ENCODE measurements at places on chromosomes 2 and 18.

- no peak for DNase-seq
Observed at GRCh38 chr18:23178661-23179081, 43.4 kb downstream of the CABLES1 start.

- no peak for DNase-seq
Observed at GRCh38 chr2:46169467-46169866, 127.7 kb upstream of the EPAS1 start.

DNA sequence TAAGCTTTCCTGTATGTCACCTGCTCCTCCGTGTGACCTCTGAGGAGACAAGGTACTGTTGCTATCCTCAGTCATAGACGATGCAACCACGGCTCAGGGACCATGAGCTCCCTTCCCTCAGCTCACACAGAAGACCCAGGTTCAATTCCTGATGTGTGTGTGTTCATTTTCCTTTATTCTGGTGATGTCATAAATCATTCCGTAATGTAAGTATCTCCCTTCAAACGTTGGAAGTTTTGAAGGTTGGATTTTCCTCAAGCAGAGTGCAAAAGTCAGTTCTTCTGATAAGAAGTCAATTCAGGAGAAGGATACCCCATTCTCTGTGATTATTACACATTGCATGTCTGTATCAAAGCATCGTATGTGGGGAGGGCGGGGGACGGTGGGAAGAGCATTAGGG, 118.9 kb upstream of the FAM136A start:
- DNase-seq = no peak

GRCh38 chr2:143939626-143940330, 580.1 kb downstream of the ZEB2 start:
- DNase-seq = peak; percentile 73

DNA sequence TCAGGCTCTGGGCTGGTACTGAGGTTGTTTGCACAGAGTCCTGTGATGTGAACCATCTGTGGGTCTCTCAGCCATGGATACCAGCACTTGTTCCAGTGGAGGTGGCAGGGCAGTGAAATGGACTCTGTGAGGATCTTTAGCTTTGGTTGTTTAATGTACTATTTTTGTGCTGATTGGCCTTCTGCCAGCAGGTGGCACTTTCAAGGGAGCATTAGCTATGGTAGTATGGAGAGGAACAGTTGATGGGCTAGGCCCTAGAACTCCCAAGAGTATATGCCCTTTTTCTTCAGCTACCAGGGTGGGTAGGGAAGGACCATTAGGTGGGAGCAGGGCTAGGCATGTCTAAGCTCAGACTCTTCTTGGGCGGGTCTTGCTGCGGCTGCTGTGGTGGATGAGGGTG, 257.0 kb upstream of the GYPC start:
- no peak for DNase-seq

DNA sequence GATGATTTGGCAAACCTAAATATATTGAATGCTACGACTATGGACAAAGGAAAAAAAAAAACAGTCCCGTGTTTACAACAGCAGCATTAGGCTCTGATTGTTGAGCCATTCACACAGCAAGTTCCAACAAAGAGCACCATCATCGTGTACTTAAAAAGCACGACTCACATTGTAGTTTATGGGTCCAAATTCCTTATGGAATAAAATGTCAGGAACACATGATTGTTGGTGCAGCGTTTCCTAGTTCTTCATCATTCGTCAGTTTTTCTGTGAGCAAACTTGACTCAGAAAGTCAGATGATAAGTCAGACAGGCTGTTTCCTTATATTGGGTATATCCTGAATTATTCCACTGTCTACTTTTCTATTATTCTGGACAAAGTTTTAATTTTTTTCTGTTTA, 10.0 kb upstream of the KIDINS220 start:
- DNase-seq = peak; percentile 54

DNA sequence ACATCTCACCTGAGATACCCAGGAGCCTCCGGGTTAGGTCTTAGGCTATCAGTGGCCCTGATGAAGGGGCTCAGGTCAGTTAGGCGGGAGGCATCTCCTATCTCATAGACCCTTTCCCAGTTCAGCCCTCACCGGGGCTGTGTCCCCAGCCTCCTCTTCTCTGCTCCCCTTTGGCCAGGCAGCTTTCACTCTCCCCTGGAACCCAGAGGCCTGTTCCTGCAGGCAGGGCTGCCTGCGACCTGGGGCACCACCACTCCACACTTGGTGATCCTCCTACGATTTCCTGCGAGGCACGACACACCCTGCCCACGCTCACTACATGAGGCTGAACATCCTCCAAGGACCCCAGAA, 51.2 kb downstream of the SFXN5 start:
- no peak for DNase-seq

DNA sequence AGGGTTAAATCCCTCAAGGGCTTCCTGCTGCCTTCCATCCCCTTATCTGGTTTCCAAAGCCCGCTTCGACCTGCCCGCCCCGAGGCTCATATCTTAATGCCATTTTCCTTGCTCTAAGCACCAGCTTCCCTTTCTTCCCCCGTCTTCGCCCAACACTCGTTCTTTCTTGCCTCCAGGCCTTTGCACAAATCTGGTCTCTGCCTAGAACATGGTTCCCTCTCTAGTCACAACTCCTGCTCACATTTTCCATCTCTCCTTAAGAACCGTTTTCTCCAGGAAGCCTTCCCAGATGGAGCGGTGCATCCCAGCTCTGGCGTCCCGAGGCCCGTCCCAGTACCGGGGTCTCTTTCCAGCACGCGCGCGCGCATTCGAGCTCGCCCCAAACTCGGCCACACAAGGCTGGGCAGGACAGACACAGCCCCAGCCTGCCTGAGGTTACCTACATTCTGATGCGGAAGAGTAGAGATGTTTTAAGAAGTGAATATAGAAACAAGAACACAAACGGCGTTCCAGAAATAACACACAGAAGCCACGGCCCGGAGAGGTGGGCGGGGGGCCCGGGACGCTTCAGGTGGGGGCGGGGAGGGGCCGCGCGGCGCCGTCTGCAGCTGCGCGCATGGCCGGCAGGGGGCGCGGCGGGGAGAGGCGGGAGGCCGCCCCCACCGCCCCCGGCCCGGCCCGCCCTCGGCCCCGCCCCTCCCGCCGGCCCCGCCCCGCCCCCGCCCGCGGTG, at the start of gene DGKD:
DGKD (plus strand) TSS at position 726 of the 731 bp plus-strand sequence. CDS start 25 bp downstream, outside the sequence.
- peak; percentile 56 for DNase-seq

- no peak for DNase-seq
Observed at GRCh38 chr2:212908031-212908430, 243.4 kb downstream of the IKZF2 start.

- no peak for DNase-seq
Observed at GRCh38 chr2:144500563-144500962, 19.4 kb downstream of the ZEB2 start.

- no peak for DNase-seq
Observed at GRCh38 chr2:239883326-239884050, 141.7 kb downstream of the NDUFA10 start.

- no peak for DNase-seq
Observed at GRCh38 chr2:182241936-182242335, 184.9 kb downstream of the PDE1A start.

- peak; percentile 44 for DNase-seq
Observed at GRCh38 chr18:54181856-54182602, 42.4 kb downstream of the MBD2 start.

- DNase-seq = no peak
Observed at GRCh38 chr18:26723981-26724380, 141.5 kb downstream of the AQP4 start.

- peak; percentile 10 for DNase-seq
Observed at GRCh38 chr2:196798980-196799379, 503 bp downstream of the GTF3C3 start.

DNA sequence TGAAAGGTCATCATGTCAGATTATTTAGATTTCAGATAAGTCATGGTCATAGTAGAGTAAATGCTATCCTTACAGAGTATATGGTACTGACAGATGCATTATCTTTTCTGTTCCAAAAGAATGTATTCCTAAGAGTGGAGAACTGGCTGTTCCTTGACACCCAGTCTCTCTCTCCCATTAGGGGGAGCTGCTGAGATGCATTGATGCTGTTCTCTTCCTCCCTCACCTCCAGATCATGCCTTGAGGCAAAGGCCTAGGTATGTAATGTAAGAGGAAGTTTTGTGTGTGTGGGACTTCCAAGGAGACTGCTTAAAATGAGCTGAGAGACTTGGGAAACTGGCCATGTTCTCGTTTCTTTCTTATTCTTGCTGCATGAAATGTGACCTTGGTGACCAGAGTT, 979.5 kb upstream of the CELF4 start:
- no peak for DNase-seq

- DNase-seq = no peak
Observed at GRCh38 chr2:143588746-143589145, 459.5 kb downstream of the ARHGAP15 start.

DNA sequence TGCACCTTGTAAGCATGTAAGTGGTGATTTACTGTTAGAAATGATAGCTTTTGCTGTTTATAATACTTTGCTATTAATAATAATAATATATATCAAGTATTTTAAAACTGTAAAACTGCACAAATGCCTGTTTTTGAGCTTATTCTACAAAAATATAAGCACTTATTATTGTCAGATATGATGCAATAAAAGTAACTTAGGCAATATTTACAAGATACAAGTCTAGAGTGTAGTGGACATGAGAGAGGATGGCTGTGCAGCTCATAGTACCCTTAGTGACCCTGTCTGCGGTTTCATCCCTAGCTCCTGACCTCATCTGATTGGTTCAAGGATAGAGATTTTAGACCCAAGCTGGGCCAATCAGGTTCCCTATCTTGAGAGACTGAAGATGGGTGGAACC, 178.4 kb downstream of the MTX2 start:
- DNase-seq = no peak

DNA sequence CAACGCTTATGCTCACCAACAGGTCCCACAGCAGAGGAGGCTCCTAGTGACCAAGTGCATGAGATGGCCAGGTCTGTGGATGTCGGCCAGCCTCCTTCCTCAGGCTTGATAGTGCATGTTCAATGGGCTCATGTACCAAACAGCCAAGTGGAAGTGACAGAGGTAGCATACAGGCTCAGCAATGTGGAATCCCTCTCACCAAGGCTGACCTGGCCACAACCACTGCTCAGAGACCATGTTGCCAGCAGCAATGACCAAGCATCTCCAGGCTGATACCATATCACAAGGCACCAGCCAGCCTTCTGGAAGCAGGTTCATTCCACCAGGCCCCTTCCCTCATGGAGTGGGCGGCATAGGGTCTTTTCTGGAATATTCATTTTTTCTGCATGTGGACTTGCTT, 61.5 kb downstream of the REEP1 start:
- DNase-seq = no peak

DNA sequence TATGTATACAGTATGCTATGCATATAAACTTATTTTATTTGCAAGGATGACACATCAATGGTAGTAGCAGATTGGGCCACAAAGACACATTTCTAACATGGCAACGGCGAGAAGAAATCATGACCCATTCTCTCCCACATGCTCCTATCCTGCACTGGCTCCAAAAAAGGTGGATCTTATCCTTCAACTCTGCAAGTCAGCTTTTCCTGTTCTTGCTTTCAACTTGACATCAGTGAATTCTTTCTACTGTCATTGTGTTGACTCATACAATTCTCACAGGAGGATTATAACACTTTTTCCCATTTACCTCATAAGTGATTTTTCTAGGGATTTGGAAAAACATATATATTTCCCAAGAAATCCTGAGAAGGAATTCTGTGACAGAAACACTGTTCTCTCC, 53.1 kb downstream of the ACVR1 start:
- DNase-seq = peak; percentile 73

DNA sequence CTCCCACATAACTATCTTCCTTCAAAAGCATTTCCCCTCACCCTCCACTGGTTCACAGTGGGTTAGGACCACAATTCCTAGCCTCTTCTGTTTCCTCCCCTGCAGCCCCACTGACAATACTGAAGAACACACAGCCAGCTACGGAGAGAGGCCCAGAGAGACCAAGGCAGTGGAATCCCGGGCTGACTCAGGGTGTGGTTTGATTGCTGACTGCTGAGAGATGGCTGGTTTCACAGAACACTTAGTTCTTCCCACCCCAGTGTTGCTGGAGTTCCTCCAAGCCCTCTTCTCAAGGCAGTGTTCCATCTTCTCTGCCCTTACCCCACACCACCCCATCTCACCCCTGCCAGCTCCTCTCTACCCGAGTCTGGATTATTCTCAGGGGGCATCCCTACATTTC, 43.3 kb upstream of the ZFP36L2 start:
- DNase-seq = peak; percentile 85

- no peak for DNase-seq
Observed at GRCh38 chr2:72581560-72582181, 244.2 kb downstream of the EXOC6B start.

- DNase-seq = peak; percentile 89
Observed at GRCh38 chr2:62814123-62814522, 108.6 kb downstream of the EHBP1 start.

GRCh38 chr2:159912580-159912979, 114.6 kb upstream of the CD302 start:
- DNase-seq = no peak

- peak; percentile 64 for DNase-seq
Observed at GRCh38 chr18:59733421-59733820, 36.2 kb upstream of the CCBE1 start.

- no peak for DNase-seq
Observed at GRCh38 chr2:127411653-127412369, 6.4 kb upstream of the PROC start.

- no peak for DNase-seq
Observed at GRCh38 chr2:146451972-146452371, 1392.9 kb upstream of the ACVR2A start.

GRCh38 chr18:25109484-25109883, 242.5 kb downstream of the ZNF521 start:
- DNase-seq = peak; percentile 62

DNA sequence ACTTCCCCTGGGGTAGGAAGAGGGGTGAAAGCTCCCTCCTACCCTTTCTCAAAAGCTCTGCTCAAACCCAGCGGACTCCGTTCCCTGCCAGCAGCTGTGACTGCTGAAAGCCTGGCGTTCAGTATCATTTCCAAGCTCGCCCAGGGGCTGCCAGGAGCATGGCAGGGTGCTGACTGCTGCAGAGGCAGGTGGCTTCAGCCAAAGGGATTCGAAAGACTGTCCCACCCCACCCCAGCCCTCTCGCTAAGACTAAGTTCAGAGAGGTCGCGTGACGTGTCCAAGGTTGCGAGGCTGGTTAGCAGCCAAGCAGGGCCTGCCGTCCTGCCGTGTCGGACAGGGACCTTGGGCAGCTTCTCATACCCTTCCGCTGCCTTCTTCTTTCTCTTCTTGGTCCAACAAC, 72.3 kb upstream of the RAB12 start:
- no peak for DNase-seq

DNA sequence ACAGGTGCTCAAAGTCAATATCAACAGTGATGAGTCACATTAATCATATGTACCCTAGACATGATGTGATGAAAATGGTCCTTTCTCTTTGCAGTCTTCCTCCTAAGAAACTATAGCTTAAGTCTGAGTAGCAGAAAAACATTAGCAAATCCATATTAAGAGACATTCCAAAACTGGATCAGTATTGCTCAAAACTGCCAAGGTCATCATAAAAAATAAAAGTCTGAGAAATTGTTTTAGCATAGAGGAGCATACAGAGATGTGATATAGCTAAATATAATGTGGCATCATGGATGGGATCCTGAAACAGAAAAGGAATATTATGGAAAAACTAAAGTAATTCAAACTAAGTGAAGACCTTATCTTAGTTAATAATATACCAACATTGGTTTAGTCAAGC, 1316.1 kb downstream of the SUCLG1 start:
- no peak for DNase-seq

Data from fibroblast of skin of right biceps (primary cell).